ENCODE measurements at places on chromosomes 5 and 9. TPM values are rescaled to one million over a fixed set of nuclear protein-coding genes. Genes with fewer than 3 reads are reported as not detected.

DNA sequence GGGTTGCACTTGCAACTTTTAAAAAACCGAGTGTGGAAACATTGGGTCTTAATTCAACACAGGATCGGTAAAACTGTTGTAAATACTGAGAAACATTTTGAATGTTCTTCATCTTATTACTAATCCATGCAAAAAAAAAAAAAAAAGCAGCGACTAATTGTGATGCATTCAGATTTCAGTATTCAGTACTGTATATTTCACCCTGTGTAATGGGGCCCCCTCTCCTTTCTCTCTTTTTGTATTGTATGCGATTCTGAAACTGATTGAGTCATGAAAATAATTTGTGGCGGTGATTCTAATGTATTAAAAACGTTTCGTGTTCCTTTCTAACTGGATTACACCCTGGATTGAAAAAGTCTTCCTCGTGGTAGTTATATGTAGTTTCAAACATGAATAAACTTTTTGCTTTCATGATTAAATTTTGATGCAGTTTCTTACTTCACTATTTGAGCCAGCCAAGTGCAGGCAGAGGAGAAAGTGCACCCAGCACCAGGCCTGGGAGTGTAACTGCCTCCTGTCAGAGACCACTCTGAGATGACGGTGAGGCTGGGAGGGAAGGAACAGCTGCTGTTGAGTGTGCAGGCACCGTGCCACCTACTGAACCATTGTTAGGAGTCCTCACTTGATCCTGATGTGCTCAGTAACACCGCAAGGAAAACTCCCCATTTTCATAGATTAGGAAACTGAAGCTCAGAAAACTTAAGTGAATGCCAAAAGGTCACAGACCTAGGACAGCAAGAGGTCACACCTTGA is 220.0 kb downstream of the PBX3 start:
- DNase-seq, result no peak

GRCh38 chr5:139654871-139655491 is 6.8 kb downstream of the CXXC5 start:
- DNase-seq, result no peak

GRCh38 chr5:133032852-133033742 is 6.7 kb upstream of the ZCCHC10 start:
- DNase-seq, result peak; percentile 17

GRCh38 chr5:43038496-43038989 is 1.6 kb downstream of the ANXA2R start:
- DNase-seq, result no peak

GRCh38 chr9:127148014-127148413 is 25.6 kb upstream of the ANGPTL2 start:
- DNase-seq, result no peak

DNA sequence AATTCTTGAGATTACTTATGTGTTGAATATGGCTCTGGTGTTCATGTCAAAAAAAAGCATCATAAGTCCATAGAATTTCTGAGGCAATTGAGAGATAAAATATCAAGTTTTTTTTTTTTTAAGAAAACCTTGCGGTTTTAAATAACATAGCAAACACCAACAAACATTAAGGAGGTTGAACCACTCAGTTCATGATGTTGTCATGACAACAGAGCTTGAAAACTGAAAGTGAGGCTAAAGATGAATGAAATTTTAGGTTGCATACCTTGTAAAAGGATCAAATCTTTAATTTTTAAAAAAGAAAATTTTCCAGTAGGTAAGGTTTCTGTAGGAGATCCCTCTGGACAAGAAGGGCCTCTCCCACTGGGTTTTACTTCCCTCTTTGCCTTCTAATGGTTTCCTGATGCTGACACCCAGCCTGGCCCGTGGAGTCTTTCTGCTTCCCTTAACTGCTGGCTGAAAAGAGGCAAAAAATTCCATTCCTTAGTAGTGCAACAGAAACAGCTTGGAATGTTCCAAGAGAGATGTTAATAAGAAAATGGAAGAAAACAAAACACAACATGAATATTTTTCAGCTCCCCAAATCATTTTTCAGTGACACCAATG is 60.0 kb upstream of the FER start:
- DNase-seq, result no peak

DNA sequence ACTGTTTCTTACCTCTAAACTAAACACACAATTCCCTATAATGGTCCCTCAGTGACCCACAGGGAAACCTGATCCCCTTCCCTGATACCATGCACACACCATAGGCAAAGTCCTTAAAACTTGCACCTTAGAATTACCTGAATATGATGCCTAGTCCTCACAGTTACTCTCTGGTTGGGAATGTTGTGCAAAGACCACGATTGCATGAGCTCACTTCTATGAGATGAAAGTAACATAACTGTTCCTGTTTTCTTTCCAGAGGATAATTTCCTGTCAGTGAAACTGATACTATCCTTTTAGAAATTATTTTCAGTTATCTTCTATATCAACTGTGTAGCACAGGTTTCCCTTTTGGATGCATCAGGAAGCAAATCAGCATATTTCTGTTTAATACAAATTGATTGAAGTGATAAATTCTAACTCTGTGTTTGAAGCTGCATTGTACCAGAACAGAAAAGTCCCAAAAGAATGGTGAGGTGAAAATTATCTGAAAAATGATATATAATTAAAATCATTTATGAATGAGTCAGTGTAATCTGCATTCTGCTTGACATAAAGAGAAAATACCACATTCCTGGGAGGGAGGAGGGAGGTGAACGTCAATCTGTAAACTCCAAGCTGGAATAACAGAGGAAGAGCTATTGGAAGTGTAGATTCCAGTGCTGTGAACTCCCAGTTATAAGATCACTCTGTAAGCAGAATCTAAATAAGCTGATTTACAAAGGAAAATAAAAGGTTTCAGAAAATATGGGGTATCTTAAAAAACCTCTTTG is 51.2 kb upstream of the TNFAIP8 start:
- DNase-seq, result no peak

- DNase-seq, result no peak
These were observed 290.0 kb downstream of the CETN3 start for GRCh38 chr5:90119531-90119971.

RANBP3L gene
- 0.60 TPM for polyA plus RNA-seq

Measured in large intestine (tissue), 12 donors.